Hematopoietic multipotent progenitor cell treated with erythropoietin and hydrocortisone succinate and interleukin-3 and kit ligand, for 17 days (in vitro differentiated cells): ENCODE measurements at places on chromosomes 3 and 15.
A peak's percentile ranks its signal among the peaks of the same experiment; 100 is the strongest.

DNA sequence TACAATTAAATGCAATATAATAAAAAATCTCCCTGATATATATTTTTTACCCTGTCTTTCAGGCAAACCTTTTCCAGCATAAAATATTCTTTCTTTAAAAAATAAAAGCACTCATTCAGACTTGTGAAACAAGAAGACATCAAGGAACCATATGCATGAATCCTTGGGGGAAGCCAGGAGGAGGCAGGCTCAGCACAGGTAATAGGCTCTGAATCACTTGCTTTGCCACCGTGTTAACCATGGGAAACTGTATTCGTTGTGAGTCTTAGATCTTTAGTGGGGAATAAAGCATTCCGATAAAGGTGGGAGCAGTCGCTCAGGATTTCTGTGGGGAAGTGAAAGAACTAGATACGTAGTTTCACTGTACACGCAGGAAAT, 42.4 kb downstream of the FBN1 start:
- DNase-seq, result no peak

DNA sequence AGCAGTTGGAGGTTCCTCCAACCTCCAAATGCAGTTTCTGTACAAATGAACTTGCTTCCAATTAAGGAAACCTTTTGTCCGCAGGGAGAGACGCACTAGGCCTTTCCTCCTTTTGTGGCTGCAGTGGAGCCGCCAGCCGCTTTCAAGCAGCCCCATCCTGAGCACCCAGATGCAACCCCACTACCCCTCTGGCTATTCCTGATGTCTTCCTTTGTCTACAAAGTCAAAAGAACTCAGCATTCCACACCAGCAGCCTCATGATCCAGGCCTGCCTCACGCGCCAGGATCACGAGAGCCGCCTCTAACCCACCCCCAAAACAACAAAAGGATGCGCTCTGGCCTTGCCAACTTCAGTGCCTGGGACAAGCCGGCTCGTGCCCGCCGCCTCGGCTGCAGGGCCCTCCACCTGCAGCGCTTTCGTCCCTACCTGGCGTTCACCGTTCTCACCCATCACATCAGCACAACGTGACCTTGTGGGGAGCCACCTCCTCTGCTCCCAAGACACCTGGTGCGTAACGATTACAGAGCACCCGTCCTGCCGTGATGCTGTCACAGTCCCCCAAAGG, 48.2 kb upstream of the MUC4 start:
- no peak for DNase-seq

DNA sequence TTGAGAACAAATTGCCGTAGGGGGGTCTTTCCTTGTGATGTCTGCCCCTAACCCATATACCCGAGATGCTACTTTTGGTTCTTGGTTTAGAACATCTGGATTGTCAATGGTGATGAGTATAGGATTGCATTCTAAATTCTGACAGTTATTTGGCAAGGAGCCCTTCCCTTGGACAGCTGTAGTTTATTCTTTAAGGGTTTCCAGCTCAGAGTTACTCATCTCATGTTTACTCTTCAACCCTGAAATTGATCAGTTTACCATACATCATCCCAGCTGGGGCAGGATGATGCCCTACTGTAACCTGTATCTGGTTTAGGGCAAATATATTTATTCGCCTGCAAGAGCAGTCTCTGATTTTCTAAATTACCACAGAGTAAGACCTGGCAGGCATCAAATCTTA, 85.7 kb upstream of the XCR1 start:
- no peak for DNase-seq

DNA sequence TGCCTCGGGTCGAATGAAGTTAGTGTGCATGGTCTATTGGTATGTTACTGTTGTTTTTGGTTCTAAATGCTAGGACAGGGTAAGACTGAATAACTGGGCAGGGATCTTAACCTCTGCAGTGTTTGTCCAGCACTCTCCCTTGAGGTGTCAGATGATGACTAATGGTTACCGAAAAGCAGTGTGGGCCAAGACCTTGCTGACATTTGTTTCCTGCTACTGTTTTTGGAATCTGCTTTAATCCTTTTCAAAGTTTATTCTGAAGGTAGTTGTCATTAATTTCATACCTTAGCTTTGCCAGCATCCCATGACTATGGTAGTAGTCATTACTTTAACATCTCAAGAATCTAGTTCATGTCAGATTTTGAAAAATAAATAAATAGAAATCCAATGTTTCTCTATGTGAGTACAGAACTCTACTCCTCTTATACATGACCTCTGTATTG, 117.0 kb downstream of the P3H2 start:
- no peak for DNase-seq

GRCh38 chr3:33074217-33075067, 22.5 kb downstream of the GLB1 start:
- DNase-seq, result peak; percentile 66

GRCh38 chr15:98231696-98232440, 271.4 kb downstream of the ARRDC4 start:
- DNase-seq, result no peak

- no peak for DNase-seq
These were observed 6.3 kb downstream of the HOMER2 start for GRCh38 chr15:82946155-82946701.

GRCh38 chr3:74808506-74809275, 194.2 kb upstream of the CNTN3 start:
- no peak for DNase-seq

DNA sequence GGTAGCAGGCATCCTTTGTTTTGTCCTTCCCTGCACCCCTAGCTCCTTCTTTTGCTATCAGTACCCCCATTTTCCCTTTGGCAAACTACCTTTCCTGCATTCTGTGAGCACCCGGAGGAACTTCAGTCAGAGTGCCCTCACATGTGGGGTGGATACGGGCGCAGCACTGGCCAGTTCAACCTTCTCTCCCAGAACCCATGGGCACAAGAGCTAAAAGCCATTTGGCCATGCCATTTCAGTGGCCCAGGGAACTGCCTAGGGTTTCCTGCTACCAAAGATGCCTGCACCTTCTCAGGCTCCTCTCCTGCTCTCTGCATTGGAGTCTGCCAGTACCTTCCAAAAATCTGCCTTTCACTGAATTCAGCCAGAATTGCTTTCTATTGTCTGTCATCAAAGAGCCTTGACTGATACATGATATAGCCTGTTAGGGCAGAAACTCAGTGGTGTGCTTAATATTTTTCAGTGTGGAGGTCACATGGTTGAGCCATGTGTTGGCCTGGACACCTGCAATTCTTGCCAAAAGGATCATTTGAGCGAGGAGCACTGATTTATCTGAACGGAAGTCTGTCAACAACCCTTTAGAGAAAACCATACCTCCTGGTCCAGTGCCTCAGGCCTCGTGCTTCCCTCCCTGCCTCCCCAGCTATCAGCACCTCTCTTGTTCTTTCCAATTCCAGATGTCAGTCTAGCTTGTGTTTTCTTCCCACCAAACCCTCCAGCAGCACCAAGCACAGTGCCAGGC, 27.0 kb upstream of the HHATL start:
- no peak for DNase-seq

GRCh38 chr3:127753898-127754410, 68.4 kb downstream of the MGLL start:
- no peak for DNase-seq

DNA sequence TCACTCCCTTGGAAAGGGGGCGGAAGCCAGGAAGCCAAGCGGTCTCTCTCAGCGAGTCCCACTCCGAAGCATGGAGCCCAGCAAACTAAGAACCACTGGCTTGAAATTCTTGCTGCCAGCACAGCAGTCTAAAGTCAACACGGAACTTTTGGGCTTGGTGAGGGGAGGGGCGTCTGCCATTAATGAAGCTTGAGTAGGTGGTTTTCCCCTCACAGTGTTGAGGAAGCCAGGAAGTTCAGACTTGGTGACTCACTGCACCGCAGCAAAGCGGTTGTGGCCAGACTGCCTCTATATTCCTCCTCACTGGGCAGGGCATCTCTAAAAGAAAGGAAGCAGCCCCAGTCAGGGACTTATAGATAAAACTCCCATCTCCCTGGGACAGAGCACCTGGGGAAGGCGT, 665.4 kb upstream of the CBLB start:
- DNase-seq, result no peak

DNA sequence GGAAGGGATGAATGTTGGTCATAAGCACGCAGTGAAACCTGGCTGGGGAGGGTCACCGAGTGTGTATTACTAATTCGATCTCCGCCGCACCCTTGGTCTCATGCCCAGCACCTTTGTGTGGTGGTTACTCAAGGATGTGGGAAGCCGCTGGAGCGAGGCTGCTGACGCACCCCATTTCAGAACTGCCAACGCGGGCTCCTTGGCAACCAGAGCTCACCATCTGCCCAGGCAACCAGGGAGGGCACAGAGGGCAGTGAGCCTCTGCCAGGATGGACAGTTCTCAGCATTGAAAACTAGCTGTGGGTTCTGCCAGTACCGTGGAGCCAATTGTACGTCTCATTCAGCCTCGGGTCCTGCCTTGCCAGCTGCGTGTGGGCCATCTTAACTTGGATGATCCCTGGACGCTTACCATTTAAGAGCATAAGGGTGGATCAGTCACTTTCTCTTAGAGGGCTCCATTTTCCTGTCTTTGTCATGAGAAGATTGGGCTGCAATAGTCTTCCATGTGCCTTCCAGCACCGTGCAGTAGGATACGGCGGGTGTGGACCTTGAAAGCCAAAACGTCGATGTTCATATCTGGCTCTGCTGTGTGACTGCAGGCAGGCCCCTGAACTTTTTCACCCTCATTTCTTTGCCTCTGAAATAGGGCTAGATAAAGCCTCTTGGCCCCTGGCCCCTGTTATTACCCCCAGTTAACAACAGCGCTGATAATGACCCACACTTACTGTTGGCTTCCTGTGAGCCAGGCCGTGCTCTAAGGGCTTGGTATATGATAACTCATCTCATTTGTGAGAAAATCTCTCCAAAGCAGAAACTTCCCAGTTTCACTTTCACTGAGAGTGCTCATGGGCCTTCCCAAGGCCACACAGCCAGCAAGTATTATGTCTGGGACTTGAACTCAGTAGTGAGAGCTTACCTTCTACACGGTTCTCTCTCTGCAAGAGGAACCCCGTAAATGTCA, 238.8 kb downstream of the OPA1 start:
- DNase-seq, result no peak

GRCh38 chr3:40170395-40170794, 139.1 kb upstream of the EIF1B start:
- DNase-seq, result no peak

DNA sequence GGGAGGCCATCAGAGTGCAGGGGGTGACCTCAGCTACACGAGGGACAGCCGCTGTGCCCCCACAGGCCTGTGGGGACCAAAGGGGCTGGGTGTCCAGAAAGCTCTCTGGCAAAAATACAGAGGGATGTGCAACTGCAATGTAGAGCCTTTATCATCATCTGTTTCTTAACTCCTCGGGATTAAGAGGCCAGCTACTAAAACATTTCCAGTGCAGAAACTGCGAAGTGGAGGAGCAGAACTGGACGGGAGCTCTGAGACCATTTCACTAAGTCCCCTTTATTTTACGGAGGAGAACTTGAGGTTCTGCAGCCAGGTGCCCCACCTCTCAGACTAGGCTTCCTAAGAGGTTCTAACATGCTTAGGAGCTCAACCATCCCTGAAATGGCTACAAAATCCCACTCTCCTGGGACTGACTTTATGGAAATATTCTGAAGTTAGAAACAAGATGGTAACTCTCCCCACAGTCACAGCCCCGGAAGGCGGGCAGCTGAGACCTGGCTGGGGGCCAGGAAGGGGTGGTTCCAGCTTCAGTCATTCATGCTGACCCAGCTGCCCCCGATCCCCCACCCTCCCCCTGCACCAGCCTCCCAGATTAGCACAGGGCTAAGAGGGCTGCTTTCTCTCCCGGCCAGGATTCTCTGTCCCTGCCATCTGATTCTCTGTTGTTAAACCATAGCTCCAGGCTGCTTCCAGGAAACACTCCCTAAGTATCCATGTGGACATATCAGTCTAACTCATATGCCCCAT, 40.3 kb downstream of the UMPS start:
- no peak for DNase-seq

DNA sequence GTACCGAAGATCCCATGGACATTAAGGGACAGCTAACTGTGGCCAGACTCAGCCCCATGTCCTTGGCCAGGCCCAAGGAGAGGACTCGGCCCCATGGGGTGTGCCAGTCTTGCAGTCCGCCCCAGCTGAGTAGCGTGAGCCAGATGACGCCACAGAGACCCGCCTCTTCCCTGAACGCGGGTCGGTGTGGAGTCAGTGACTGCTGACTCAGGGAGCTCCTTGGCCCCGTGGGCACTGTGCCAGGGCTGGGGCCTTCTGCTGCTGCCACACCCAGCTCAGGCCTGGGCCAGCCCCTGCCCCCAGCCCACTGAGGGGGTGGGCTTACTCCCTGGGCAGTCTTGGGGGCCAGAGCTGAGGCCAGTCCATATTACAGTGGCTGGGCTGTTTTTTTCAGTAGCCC, 52.8 kb downstream of the PLXNA1 start:
- DNase-seq, result peak; percentile 9

GRCh38 chr3:171526869-171527268, 66.7 kb upstream of the TNIK start:
- DNase-seq, result no peak

DNA sequence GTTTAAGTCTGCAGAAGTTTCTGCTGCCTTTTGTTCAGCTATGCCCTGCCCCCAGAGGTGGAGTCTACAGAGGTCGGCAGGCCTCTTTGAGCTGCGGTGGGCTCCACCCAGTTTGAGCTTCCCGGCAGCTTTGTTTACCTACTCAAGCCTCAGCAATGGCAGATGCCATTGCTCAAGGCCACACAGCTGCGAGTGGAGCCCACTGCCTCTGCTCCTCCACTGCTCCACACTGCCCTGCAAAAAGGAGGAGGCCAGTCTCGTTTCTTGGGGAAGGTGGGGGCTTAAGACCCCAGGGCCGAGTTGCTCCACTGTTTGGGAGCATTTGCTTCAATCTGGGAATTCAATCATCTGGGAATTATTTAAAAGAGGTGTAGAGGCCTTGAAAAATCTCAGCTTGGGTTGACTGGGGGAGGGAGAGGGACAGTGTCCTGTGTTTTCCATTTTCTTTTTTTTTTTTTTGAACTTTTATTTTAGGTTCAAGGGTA, 144.6 kb upstream of the MEF2A start:
- DNase-seq, result no peak

DNA sequence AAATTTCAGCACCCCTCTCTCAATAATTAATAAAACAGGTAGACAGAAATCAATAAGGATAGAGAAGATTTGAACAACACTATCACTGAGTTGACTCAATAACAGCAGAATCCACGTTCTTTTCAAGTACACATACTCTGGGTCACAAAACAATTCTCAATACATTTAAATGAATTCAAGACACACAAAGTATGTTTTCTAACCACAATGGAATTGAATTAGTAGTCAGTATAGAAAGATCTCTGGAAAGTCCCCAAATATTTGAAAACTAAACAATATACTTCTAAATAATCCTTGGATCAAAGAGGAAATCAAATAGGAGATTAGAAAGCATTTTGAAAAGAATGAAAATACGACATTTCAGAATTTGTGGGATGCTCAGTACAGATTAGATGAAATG, 40.0 kb downstream of the TKT start:
- no peak for DNase-seq
